ENCODE measurements at places on chromosomes 2 and 18. TPM values are rescaled to one million over a fixed set of nuclear protein-coding genes. Genes with fewer than 3 reads are reported as not detected.

CNDP1 gene
- not detected for total RNA-seq

ASB18 gene
- not detected for total RNA-seq

CD8B gene
- not detected for total RNA-seq

POTEC gene
- not detected for total RNA-seq

ACTG2 gene
- total RNA-seq: not detected

KRTCAP3 gene
- total RNA-seq: 0.38 TPM

PRSS56 gene
- total RNA-seq: not detected

CCDC74A gene
- total RNA-seq: 2.2 TPM

CRYBA2 gene
- total RNA-seq: not detected

CXCR1 gene
- not detected for total RNA-seq
